Uterus (tissue), 4 donors: ENCODE measurements at places on chromosomes 2 and 18. TPM values are rescaled to one million over a fixed set of nuclear protein-coding genes. Genes with fewer than 3 reads are reported as not detected.

UGT1A8 gene
- total RNA-seq = not detected

HOXD4 gene
- 16.5 TPM for total RNA-seq

DUSP2 gene
- total RNA-seq = 2.4 TPM

MERTK gene
- total RNA-seq = 30.3 TPM

CAPN10 gene
- total RNA-seq = 39.6 TPM

GRCh38 chr18:5419030-5419429, 123.5 kb upstream of the ZBTB14 start:
- DNase-seq = no peak
- no peak overlapping the region for H3K27ac ChIP-seq
- no peaks in the 10 kb centered on the region for H3K36me3 ChIP-seq
- no peaks in the 10 kb centered on the region for H3K27me3 ChIP-seq
- H3K4me3 ChIP-seq = no peak overlapping the region

- peak overlapping the region; percentile 81 for H3K4me3 ChIP-seq
- H3K4me1 ChIP-seq = peaks cover 4% of the 10 kb centered on the region
- no peaks in the 10 kb centered on the region for H3K36me3 ChIP-seq
- DNase-seq = no peak
- no peaks in the 10 kb centered on the region for H3K27me3 ChIP-seq
Measured at GRCh38 chr2:88692187-88692586, 714 bp downstream of the RPIA start.

DNA sequence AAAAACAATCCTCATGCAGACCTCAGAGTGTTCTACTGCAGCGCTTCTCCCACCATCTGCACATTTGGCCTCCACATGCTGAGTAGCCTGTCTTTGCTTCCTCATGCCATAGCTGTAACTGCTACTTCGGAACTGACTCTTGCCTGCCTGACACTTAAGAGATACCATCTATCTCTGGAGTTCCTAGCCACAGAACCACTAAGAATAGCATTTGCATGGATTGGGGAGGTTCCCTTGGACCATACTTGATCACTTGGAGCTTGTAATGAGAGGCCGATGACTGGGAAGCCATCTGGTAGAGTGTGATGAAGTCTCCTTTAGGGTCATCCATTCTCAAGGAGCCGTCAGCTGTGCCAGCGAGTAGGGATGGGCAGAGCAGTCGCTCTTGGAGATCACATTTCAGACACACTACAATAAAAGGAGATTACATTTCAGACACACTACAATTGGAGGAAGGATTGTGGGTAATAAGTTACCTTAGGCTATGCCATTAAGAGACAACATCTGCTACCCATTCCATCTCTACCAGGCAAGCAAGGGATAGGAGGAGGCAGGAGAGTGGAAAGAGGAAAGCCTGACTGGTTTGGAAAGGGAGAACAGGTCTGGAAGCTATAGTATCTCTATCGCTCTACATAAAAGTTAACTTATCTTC, 21.8 kb downstream of the DOK1 start:
- no peaks in the 10 kb centered on the region for H3K27me3 ChIP-seq
- H3K36me3 ChIP-seq = no peaks in the 10 kb centered on the region
- H3K27ac ChIP-seq = no peak overlapping the region
- no peaks in the 10 kb centered on the region for H3K4me1 ChIP-seq
- no peak for DNase-seq
- no peak overlapping the region for H3K4me3 ChIP-seq

GRCh38 chr2:172081221-172082022, 3.9 kb upstream of the DLX1 start:
- no peak overlapping the region for H3K4me3 ChIP-seq
- no peak overlapping the region for H3K27ac ChIP-seq
- no peaks in the 10 kb centered on the region for H3K36me3 ChIP-seq
- peaks cover 45% of the 10 kb centered on the region for H3K27me3 ChIP-seq

GRCh38 chr2:26807788-26808460, 22.1 kb downstream of the CENPA start:
- DNase-seq = no peak
- no peak overlapping the region for H3K27ac ChIP-seq
- no peak overlapping the region for H3K4me3 ChIP-seq
- no peaks in the 10 kb centered on the region for H3K27me3 ChIP-seq

- peak within 1 kb of the TSS; percentile 14 for H3K4me3 ChIP-seq
- H3K36me3 ChIP-seq = no peaks in the 10 kb centered on the region
- H3K27ac ChIP-seq = peak within 1 kb of the TSS; percentile 96
- H3K27me3 ChIP-seq = no peaks in the 10 kb centered on the region
Measured at GRCh38 chr2:219434718-219435525, at the start of gene SPEG. Gene SPEG (plus strand): TSS chr2:219434843. CDS start chr2:219434978, 135 bp downstream.

DNA sequence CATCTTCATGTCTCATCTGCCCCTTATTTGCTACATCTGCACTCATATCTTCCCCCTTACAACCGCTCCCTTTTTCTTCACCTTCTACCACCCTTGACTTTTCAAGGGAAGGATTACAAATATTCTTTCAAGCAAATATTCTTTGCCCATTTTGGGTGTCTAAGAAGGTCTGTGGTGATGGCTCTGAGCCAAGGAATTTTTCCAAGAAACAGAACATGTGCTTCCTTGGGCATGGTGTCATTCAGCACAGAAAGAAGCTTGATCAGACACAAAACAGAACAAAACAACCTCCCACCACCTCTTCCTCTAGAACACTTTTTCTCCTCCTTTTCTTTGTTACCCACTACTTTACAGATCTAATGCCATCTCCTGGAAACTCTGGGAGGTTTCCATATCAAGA, 313.7 kb downstream of the SATB2 start:
- DNase-seq = no peak
- H3K27ac ChIP-seq = no peak overlapping the region

GRCh38 chr2:122739732-122740593, 984.5 kb downstream of the TSN start:
- H3K4me1 ChIP-seq = no peaks in the 10 kb centered on the region
- H3K27me3 ChIP-seq = no peaks in the 10 kb centered on the region
- DNase-seq = no peak
- no peak overlapping the region for H3K27ac ChIP-seq
- H3K36me3 ChIP-seq = no peaks in the 10 kb centered on the region
